ENCODE measurements at places on chromosomes 7 and 10.

DNA sequence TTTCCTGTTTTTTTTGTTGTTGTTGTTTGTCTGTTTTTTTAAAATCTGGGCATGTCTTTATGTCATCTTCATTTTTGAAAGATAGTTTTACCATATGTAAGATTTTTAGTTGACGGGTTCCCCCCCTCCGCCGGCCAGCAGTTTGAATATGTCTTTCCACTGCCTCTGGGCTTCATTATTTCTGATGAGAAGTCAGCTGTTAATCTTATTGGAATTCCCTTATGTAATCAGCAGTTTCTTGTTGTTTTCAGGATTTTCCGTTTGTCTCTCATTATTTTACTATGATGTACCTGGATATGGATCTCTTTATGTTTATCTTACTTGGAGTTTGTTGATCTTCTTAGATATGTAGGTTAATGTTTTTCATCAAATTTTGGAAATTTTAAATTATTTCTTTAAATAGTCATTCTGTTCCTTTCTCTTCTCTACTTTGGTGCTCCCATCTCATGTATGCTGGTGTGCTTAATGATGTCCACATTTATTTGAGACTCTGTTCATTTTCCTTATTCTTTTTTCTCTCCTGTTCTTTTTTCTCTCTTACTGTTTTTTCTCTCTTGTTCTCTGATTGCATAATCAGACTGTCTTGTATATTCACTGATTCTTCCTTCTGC, 9.7 kb downstream of the EXOC6 start:
- no peak for DNase-seq

GRCh38 chr7:19491821-19492452, 216.9 kb downstream of the POLR1F start:
- no peak for DNase-seq

DNA sequence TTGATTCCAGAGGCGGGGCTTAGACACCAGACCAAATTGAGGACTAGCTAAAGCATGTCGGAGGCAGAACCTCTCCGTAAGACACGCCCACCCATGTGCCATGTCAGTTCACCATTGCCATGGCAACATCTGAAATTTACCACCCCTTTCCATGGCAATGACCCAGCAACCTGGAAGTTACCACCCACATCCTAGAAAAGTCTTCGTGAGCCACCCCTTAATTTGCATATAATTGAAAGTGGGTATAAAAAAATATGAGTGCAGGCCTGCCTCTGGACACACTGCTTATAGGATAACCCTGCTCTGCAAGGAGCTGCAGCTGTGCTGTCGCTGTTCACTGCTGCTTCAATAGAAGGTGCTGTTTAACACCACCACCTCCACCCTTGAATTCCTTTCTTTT, 28.0 kb downstream of the TMEM270 start:
- no peak for DNase-seq

DNA sequence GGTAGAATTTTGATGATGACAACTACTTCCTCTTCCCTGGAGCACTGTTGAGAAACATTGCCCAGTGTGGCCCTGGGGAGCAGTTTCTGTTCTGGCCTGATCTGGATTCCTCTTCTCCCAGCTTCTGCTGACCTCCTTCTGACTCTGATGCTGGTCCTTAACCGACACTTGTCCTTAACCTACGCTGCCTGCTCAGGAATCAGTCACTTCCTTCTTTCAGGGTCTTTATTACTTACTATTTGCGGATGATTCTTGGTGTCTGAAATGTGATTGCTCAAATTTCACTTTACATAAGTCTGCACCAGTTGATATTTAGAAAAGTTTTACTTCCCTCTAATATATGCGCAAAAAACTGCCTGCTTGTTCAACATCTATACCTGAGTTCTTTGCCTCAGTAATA, 164.1 kb downstream of the PTEN start:
- no peak for DNase-seq

DNA sequence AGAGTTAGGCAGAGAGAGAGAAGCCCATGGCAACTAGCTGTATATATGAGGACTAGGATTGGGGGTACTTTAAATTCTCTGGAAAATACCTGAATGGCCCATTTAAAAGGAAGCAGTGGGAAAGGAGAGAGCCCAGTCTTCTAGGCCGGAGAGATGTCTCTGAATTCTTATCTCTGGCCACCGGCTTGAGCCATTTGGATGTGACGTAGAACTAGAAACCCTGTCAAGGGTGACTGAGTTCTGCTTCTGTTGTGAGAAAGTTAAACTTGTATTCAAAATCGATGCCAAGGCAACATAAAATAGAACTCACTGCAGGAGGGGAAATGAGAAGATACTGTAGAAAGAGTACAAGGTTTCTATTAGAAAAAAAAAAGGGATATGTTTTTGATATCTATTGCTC, 6.3 kb upstream of the GSTK1 start:
- no peak for DNase-seq

- DNase-seq = no peak
Observed at GRCh38 chr10:47364366-47364765, 16.2 kb downstream of the RBP3 start.

Measured in D721Med (cell line).